DMS153 (cell line): ENCODE measurements at places on chromosomes 6 and 20.

DNA sequence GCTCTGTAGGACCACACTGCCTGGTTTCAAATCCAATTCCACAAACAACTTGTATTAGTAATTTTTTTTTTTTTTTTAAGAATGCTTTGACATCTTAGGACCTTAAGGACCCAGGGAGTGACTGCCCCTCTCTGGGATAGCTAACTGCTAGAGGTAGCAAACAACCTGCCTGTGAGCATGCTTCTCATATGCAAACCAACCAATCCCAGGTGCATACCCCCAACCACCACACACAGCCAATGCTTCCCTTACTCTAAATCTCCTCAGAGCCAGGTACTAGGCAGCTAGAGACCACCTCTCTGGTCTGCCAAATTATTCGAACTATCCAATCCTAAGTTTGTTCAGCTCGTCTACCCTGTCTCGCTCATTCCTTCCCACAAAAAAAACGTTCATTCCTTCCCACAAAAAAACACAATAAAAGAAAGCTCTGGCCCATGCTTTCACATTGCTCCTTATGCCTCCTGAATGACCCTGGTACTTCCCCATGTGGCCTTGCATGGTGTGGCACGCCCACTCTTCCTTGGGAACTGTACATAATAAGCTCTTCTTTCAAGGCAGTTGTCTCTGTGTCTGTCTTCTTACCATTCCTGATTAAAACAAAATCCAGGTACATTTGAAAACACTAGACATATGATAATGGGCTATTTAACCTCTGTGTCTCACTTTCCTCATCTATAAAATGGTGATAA is 6.4 kb downstream of the SERAC1 start:
- no peak for DNase-seq

DNA sequence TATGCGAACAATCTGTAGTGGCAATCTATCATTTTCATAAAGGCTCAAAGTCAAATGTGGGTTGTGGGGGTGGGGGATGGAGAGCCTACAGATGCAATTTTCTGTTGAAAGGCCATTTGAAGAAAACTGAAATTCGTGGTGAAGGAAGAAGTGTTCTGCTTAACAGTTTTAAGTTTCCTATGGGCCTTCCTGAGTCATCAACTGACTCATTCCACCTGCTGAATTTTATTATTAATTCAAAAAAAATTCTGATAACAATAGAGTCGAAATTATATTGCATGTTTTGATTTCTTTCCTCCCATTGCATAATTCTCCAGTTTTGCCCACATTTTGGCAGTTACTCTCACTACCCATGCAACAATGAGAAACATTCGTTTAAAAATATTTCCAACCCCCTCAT is 622.3 kb upstream of the ARID1B start:
- no peak for DNase-seq

- DNase-seq, result no peak
Measured at GRCh38 chr6:45718131-45718530, 297.5 kb downstream of the CLIC5 start.

DNA sequence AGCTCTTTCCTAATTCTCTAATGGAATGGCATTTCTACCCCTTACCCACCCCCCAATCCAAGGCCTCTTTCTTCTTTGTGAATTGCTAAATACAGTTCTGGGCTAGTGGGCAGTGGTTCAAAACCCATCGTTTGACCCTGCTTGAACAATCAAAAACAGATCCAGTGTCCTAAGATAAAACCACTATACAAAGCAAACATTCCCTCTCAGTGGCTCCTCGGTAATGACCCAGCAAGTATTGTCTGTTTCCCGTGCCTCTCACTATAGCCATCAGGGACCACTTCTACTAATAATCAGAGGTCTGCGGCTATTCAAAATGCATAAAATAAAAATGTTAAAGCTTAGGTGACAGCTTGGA is 143.5 kb upstream of the AKAP12 start:
- no peak for DNase-seq

GRCh38 chr6:142380626-142381025 is 78.8 kb downstream of the ADGRG6 start:
- DNase-seq, result no peak

DNA sequence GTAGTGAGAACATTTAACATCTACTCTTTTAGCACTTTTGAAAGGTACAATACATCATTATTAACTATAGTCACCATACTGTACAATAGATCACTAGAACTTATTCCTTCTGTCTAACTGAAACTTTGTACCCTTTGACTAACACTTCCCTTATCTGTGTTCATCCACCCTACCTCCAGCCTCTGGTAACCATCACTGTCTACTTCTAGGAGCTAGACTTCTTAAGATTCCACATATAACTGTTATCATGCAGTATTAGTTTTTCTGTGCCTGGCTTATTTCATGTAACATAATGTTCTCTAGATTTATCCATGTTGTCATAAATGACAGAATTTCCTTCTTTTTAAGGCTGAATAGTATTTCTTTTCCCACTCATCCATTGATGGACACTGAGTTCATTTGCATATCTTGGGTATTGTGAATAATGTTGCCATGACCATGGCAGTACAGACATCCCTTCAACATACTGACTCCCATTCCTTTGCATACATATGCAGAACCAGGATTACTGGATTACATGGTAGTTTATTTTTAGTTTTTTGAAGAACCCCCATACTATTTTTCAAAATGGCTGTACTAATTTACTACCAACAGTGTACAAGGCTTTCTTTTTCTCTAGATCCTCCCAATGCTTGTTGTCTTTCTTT is 135.7 kb downstream of the MOXD1 start:
- DNase-seq, result no peak
